ENCODE measurements at places on chromosomes 7 and 10.
A peak's percentile ranks its signal among the peaks of the same experiment; 100 is the strongest.

DNA sequence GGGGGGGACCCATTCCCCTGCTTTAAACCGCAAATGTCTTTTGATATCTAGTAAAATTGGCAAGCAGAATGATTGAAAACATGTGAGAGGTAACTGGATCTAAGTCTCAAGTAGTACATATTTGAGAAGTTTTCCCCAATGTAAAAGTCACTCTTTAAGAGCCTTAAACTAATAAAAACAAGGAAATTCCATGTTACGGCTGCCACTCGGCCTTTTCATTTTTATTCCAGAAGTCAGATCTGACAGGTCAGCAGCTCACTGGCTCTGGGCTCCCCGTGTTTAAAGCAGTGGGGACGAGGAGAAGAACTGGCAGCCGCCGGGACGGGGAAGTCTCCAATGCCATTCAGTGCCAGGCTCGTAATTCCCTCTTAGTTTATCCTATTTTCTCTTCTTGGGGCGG lies 80.7 kb downstream of the CUX1 start:
- DNase-seq, result no peak

DNA sequence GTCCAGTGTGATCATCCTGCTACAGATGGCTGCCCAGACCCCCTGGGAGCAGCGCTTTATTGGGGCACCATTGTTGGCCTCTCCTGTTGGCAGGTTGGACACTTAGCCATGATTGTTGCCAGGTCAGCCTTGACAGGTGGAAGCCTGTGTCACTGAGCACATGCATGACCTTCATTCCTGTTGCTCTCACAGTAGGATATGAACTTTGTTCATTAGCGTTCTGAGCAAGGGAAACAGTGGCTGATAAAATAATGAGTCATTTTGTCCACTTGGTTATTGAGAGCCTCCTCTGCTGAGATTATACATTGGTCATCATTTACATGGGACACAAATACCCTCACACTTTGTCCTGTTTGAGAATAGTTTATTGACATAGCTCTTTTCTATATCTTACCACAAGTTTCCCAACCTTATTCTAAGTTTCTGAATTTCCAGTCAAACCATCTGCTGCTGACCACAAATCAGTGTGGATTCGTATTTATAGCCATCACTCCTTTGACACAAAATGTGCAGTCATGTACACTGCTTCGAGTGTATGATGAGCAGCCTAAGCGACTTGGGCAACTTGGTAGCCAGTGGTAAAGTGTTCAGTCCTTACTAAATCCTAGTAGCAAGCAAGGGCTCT lies 102.6 kb downstream of the TPST1 start:
- DNase-seq, result no peak

DNA sequence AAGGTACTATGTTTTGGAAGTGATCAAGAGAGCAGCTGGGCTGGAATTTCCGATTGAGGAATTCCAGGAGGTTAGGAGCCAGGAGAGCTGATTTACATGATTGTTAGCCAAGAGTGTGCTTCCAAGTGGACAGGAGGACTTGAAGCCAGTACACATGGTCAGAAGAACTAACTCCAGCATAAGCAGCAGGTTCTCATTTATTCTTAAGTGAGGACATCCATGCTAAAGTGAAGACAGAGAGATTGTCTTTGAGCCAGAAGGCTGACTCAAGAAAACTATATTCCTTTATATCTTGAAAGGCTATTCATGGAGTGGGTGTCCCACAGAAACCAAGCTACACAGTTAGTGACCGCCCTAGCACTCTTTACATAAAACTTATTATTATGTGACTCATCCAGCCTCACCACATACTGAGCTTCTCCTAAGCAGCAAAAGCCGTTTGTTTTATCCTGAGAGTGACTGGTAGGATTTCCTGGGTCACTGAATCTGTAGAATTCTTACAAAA lies 56.7 kb upstream of the SEMA3A start:
- DNase-seq, result no peak

GRCh38 chr7:148262721-148263229 lies 327.8 kb upstream of the C7orf33 start:
- DNase-seq, result peak; percentile 38

- no peak for DNase-seq
Measured at GRCh38 chr10:24237801-24238395, 29.0 kb downstream of the KIAA1217 start.
